ENCODE measurements at places on chromosomes 16 and 17. TPM values are rescaled to one million over a fixed set of nuclear protein-coding genes. Genes with fewer than 3 reads are reported as not detected.

The TEKT1 gene
- total RNA-seq = not detected

DNA sequence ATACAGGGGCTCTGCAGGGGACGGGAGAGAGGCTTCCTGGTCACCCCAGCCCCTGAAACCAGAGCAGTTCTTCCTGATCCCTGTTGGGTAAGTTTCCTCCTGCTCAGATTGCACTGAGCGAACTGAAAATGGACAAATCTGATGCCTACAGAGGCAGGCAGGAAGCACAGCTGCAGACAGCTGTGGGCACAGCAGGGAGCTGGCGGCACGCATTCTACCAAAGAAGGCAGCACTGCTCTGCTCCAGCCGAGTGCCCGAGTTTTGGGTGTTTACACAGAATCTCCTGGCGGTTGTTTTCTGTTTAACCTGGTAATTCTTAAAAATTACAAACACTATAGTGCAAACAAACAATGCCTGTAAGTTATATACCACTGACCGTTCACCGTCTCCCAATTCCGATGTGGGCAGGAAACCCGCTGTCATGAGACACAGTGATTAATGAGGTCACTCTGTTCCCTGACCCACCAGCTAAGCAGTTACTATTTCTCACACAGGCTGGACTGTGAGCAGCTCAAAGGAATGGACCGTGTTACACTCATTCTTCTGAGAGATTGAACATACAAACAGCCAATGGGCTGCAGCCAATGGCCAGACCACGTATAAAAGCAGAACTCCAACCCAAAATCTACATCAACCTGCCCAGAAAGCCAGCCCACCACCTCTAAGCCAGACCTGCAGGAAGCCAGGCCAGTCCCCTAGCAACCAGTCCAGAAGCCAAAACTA lies 25.5 kb downstream of the NSMCE1 start:
- H3K4me3 ChIP-seq = peak overlapping the region; percentile 20
- H3K27me3 ChIP-seq = no peaks in the 10 kb centered on the region
- H3K27ac ChIP-seq = peak overlapping the region; percentile 59
- H3K36me3 ChIP-seq = no peaks in the 10 kb centered on the region
- peak; percentile 49 for DNase-seq
- peaks cover 94% of the 10 kb centered on the region for H3K4me1 ChIP-seq

The CDH13 gene
- total RNA-seq = 20.3 TPM

DNA sequence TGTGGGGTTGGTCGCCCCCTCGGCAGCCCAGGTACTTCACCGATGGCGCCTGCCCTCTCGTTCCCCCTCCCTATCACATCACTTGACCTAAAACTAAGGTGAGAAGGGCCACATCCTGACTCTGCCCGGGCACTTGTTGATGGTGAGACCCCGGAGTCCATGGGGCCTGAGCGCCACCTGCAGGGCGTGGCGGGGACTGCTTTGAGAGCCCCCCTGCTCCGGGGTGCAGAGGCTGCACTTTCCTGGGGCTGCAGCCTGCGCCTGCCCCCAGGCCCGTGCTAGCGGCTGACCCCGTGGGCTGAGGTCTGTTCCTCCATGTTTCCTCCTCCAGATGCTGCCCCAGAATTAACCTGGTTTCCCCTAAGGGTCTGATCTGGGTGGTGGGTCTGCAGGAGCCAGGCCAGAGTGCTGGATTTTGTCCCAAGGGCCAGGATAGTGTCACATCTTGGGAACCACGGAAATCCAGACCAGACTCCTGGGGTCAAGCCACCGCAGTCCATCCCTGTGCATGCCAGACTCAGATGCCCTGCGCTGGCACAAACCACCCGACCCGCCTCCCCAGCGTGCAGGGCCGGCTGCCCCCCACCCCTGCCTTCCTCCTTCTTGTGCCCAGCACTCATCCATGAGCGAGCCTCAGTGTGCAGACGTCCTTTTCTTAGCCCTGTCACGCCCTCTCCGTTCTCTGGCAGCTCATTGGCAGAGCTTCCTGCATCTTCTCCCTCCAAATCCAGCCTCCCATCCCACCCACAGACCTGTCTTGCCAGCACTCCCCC lies 2.7 kb downstream of the NDUFAF8 start:
- no peaks in the 10 kb centered on the region for H3K27me3 ChIP-seq
- no peak overlapping the region for H3K27ac ChIP-seq
- no peak overlapping the region for H3K4me3 ChIP-seq
- DNase-seq = peak; percentile 36
- peaks cover 40% of the 10 kb centered on the region for H3K36me3 ChIP-seq

The LDAF1 gene
- 27.9 TPM for total RNA-seq

- no peak for DNase-seq
- H3K4me3 ChIP-seq = no peak overlapping the region
- H3K27me3 ChIP-seq = no peaks in the 10 kb centered on the region
- H3K27ac ChIP-seq = no peak overlapping the region
Measured at GRCh38 chr16:12268606-12269005, 292.1 kb downstream of the SNX29 start.

The PMFBP1 gene
- total RNA-seq = 0.67 TPM

Measured in left lung (tissue), 14 donors.